ENCODE measurements at places on chromosomes 12 and 14.

GRCh38 chr12:114213055-114213581 is 192.8 kb downstream of the TBX5 start:
- no peak for DNase-seq

DNA sequence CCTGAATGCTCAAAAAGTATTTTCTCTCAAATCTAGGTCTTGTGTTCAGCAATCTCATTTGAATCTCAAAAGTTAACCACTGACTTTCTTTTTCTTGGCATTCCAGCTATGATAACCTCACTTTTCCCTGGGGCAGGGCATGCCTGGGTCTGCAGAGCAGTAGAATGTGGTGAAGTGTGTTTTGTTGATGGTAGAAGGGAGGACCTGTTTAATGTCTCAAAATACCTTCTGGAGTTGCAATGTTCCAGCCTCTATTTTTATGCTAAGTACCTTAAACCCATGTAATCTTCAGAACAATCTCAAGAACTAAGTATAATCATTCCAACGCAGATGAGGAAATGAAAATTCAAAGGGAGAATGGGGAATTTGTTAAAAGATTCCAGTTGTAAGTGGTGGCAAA is 82.1 kb upstream of the FUT8 start:
- DNase-seq, result no peak

DNA sequence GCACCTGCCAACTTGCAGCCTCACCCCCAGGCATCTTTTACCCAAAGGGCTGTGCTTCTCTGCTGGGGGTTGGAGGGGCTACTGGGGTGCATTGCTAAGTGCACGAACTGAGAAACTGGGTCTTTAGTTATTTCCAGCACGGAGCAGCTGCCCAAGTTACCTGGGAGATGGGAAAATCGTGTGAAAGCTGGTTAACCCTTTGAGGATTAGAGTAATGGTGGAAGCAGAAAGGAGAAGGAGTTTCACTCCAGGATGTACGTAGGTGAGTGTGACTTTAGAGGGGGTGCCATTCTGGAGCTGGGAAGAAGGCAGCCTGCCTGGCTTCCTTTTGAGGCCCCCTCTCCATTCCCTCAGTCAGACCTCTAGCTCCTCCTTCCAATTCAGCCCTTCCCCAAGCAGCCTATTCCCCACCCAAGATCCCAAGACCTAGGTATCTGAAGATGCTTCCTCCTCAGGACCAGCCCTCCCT is 1.0 kb upstream of the ADCY6 start:
- DNase-seq, result no peak

- no peak for DNase-seq
These were observed 45.6 kb upstream of the MIS18BP1 start for GRCh38 chr14:45298423-45299117.

GRCh38 chr14:63867933-63868921 is 15.4 kb downstream of the SYNE2 start:
- DNase-seq, result no peak

DNA sequence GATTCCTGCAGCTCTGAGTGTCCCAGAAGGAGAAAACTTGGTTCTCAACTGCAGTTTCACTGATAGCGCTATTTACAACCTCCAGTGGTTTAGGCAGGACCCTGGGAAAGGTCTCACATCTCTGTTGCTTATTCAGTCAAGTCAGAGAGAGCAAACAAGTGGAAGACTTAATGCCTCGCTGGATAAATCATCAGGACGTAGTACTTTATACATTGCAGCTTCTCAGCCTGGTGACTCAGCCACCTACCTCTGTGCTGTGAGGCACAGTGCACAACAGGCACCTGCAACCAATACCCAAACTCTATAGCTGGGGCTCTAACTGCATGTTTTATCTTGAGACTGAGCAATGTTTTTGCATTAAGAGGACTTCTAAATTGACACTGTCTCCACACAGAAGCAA is 379.2 kb upstream of the OR4E1 start:
- DNase-seq, result no peak

DNA sequence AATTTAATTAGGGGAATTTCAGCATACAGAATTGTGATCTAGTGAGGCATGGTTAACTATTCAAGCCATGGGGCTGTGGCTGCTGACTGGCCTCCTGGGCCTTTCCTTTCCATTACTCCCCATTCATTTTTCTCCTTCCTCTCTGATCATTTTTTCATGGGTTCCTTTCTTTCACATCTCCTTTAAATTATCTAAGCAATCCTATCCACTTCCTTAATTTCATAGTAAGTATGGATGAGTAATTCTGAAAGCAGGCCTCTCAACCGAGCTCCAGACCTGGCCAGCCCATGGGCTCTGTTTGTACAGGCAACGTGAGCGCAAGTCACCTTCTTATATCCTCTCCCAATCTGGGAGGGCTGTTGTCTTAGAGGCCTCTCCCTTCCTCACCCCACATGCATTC is 13.4 kb downstream of the CKAP4 start:
- no peak for DNase-seq

GRCh38 chr12:103073630-103074029 is 116.2 kb downstream of the ASCL1 start:
- DNase-seq, result no peak

GRCh38 chr12:71014180-71014785 is 93.7 kb upstream of the PTPRR start:
- no peak for DNase-seq

DNA sequence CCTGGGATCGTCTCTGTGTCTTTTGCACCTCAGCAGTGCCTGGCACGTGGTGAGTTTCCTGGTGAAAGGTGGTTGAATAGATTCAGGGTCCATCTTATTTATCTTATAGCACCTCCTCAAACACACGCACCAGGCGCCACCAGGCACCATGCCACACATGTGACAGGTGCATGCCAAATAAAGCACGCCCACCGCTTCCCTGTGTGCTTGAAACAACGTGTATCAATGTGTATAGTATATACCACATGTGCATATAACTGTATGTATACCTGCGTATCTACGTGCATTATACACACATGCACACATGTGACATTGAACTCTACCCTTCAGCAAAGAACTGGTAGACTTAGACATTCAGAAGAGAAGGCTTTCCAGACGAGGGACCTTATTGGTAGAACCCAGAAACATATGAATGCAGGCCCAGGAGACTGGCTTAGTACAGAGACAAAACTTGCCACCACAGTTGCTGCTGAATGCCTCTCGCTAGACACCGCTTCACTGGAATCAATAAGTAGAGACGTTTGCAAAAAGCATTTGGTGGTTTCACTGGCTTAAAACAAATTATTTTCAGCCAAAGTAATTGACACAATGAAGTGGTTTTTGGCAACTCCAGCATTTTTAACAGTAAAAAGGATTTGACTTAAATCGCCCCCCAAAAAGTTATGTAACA is 10.0 kb downstream of the EML1 start:
- DNase-seq, result no peak

- no peak for DNase-seq
These were observed 191.8 kb downstream of the SLC16A7 start for GRCh38 chr12:59787610-59788009.

DNA sequence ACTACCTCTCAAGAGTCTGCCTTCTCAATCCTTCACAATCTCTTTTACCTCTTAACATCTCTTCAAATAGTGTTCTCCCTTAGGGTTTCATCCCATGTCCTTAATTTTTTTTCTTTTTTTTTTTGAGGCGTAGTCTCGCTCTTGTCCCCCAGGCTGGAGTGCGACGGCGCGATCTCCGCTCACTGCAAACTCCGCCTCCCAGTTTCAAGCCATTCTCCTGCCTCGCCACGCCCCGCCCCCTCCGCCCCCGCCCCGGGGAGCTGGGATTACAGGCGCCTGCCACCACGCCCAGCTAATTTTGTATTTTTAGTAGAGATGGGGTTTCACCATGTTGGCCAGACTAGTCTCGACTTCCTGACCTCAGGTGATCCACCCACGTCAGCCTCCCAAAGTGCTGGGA is 7.0 kb upstream of the BCAT1 start:
- no peak for DNase-seq

DNA sequence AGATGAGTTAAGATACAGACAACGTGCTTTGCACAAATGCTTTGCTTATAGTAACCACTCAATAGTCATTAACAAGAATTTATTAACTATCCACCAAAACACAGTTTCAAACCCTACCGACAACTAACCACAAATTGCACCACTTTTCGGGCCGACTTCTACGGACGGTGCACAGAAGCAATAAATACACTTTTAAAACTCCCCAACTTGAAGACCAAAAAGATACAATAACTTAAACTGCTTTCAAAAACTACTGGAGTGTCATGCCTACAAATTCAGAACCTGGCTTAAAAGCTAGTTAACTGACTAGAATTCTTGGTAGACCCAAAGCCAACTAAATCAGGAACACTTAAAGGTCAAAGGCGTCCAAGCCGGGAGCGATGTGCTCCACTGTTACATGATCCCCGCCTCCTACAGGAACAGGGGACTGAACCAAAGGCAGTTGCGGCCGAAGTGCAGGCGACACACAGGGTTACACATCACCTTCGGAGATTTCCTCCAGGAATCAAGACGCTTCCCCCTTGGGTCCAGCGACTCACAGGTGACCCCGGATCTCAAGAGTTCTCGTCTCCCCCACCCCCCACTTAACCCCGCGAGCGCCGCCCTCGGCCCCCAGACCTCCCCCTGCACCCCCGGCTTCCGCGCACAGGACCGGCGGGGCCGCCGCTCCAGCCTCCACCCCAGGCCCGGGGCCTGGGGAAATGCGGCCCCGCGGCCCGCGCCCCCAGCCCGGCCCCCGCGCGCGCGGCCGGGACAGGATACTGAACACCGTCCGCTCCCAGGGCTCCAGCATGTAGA is 507 bp downstream of the SPTSSA start:
- peak; percentile 41 for DNase-seq

DNA sequence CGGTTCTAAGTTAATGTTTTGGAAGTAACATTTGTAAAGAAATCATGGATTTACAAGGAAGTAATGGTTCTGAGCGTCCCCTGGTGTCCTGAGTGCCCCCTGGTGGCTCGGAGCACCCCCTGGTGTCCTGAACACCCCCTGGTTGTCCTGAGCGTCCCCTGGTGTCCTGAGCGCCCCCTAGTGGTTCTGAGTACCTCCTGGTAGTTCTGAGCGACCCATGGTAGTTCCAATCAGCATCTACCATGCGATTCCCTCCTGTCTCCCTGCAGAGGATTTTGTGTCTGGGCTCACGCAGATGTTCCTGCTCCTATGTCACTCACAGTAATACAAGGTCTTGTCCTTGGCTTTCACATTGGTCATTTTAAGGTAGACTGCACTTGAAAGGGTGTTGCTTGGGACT is 1352.9 kb downstream of the TMEM121 start:
- peak; percentile 69 for DNase-seq

DNA sequence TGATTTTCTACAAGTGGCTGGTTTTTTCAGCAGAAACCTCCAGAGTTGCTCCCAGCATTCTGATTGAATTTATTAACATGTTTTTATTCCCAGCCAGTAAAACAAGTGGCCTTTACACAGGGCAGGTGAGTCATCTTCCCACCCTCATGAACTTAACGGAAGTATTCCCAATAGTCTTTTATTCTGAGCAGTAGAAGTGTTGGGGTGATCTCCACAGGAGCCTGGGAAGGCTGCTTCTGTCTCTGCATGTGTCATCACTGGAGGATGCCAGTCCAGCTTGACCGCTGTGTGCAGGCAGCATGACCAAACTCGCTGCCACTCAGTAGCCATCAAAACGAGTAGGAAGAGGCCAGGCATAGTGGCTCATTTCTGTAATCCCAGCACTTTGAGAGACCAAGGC is 13.4 kb upstream of the DNAH10 start:
- no peak for DNase-seq

DNA sequence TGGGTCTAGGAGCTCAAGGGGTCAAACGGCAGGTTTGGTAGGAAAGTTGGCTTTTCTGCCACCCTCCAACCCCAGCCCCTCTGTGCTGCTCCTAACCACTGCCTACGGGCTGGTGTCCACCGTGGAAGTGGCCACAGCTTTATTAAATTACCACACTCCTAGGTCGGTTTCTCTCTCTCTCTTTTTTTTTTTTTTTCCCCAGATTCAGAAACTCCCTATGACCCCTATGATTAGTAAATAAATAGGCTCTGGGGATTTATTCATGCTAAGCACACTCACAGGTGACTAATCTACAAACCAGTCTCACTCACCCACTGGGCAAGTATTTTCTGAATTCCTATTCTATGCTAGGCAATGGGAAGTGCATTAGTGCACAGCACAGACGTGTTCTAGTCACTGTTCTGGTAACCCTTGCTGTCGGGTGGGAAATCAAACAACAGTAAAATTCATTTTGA is 8.7 kb upstream of the DDX47 start:
- no peak for DNase-seq

DNA sequence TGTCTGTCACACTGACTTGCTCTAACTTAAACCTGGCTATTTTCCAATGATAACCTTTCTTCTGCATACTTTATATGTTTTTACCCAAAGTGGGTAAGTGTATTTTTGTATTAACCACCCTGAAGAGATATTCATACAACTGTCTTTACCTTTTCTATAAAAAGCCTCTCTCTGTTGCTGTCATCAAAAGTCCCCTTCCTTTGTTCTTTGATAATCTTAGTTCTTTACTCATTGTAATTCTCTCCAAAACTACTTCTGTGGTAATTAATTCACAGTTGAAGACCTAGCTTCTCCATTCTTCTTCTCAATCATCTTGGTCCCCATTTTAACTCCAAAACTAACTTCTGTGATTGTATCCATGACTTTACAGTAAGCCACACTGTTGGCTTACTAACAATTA is 479.7 kb upstream of the MGAT4C start:
- no peak for DNase-seq

DNA sequence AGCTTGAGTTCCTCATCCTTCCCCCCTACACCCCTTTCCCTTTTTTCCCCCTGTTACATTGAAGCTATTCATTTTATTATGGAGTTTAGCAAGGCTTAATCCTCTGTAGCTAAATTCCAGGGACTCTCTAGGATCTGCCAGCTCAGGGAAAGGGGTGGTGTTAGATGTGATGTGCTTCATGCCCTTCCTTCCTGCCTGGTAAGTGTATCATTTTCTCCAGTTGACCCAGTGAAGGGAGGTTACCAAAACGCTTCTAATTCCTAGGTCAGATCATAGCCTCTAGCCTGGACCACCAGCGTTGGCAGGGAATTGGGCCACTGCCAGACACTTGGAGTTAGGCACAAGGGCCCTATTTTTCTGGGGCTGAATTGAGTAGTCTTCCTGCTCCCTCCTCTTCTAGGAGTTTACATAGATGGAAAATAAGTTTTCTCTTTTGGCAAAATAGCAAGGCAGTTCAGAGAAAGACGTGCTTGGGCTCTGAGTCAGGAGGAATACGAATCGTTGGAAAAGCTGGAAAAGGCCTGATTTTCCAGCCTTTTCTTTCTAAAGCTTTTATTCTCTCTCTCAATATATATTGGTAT is 88.3 kb downstream of the NPAS3 start:
- DNase-seq, result no peak

DNA sequence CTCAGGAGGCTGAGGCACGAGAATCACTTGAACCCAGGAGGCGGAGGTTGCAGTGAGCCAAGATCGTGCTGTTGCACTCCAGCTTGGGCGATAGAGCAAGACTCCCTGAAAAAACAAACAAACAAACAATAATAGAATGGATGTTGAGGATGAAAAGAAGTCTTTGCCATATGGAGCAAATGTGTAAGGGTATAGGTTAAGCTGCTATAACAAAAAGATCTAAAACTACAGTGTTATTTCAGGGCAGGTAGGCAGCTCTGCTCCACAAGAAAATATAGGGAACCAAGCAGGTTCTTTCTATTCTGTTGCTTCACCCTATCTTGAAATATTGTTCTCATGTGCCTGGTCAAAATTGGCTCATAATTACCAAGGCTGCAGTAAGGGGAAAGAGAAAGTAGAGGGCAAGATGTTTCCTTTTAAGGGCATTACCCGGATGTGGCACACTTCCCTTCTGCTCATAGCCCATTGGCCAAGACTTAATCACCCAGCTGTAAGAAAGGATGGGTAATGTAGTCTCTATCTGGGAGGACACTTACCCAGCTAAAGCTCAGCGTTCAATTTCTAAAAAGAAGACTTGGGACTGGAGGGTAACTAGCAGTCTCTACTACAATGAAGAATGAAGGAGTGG is 23.5 kb downstream of the SDSL start:
- no peak for DNase-seq
